ENCODE measurements at places on chromosomes 13 and 19.

- H3K4me3 ChIP-seq, result peak overlapping the region; percentile 24
- peaks cover 2% of the 10 kb centered on the region for H3K4me1 ChIP-seq
- no peak for DNase-seq
- H3K27me3 ChIP-seq, result peaks cover 40% of the 10 kb centered on the region
Observed at GRCh38 chr19:23075031-23075733, 41.6 kb upstream of the ZNF730 start.

DNA sequence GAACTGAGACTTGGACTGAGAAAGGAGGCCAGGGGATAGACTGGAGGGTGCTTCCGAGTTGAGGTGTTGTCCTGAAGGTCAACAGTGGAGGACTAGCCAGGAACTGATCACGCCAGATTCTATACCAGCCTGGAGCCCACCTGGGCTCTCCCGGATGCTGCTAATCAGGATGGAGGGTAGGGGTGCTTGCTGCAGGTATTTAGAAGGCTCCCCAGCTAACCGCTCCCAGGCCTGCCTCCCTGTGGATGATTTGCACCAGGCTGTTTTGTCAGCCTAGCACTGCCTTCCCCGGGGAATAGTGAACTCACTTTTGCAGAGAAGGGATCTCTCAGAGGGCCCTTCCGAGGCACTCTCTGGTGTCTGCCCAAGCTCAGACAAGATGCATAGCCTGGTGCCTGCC is 60.5 kb upstream of the KCTD15 start:
- H3K27me3 ChIP-seq, result peaks cover 8% of the 10 kb centered on the region
- no peak overlapping the region for H3K4me3 ChIP-seq
- DNase-seq, result no peak
- no peaks in the 10 kb centered on the region for H3K36me3 ChIP-seq
- H3K4me1 ChIP-seq, result no peaks in the 10 kb centered on the region

DNA sequence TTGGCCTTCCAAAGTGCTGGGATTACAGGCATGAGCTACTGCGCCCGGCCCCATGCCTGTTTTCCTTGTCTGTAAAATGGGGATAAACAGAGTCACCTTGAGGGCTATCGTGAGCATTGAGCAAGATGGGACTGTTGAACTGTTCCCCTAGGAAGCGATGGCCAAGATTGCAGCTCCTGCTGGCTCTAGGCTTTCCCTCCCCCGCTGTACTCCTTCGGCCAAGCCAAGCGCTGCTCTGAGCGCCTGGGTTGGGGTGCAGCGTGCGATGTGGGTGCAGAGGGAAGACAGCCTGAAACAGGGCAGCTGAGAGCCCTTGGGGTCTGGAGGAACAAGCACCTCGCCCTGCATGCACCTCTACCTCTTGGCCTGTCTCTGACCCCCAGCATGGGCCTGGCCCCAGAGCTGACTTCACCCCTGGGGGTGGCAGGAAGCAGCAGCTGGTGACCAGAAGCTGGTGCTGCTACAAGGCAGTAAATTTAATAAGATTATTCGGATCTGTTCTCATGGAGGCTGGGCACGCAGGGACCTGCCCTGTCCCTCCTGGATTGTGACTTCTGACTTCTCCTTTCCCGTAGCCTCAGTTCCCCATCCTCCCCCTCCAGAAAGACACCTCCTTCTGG is 5.3 kb downstream of the GNG8 start:
- no peak overlapping the region for H3K4me3 ChIP-seq
- H3K27ac ChIP-seq, result no peak overlapping the region
- H3K27me3 ChIP-seq, result no peaks in the 10 kb centered on the region
- no peak for DNase-seq
- peaks cover 30% of the 10 kb centered on the region for H3K4me1 ChIP-seq

DNA sequence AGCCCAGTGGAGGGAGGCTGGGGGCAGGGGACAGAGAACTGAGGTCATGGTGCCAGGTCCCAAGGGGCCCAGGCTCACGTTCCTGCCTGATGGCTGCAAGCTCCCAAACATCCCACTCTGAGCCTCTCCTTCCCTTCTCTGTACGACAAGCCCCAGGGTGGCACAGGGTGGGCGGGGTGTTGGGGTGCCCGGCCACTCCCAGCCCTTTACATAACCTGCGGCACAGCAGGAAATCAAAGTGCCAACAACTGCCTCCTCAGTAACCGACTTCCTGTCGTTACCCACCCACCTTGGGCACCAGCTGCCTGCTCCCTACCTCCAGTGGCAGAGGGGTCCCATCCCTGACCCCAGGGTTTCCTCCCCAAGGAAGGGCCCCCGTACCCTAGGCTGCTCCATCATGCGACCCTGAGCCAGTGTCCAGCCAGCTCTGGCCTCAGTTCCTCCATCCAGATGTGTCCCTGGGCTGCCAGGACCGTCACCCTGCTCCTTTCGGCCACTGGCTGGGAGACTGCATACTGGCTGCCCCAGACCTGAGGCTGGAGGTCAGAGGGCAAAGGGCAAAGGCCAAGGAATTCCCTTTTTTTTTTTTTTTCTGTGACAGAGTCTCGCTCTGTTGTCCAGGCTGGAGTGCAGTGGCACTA is 27.7 kb upstream of the NFIC start:
- no peaks in the 10 kb centered on the region for H3K27me3 ChIP-seq
- peaks cover 15% of the 10 kb centered on the region for H3K4me1 ChIP-seq
- no peak overlapping the region for H3K27ac ChIP-seq
- no peak overlapping the region for H3K4me3 ChIP-seq
- H3K36me3 ChIP-seq, result no peaks in the 10 kb centered on the region
- peak; percentile 66 for DNase-seq

GRCh38 chr13:79492918-79493594 is 12.1 kb downstream of the NDFIP2 start:
- H3K4me3 ChIP-seq, result peak overlapping the region; percentile 72
- H3K27ac ChIP-seq, result peak overlapping the region; percentile 92
- no peak for DNase-seq
- no peaks in the 10 kb centered on the region for H3K27me3 ChIP-seq
- peaks cover 89% of the 10 kb centered on the region for H3K4me1 ChIP-seq

DNA sequence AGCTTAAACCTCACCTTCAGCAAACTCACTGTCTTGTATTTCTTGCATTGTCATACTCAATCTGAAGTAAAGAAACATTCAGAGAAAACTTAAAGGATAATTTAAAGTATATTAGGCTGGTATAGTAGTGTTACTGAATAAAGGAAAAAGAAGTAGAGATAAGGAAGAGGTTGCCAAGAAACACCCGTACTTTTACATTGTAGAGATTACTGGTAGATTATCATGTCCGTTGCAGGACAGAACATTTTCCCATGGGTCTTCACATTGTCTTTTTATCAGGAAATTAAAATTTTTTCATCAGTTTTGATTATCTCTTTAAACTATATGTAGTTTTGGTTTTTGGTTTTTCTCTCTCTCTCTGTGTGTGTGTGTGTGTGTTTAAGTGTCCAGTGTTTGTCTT is 19.9 kb upstream of the GPR183 start:
- H3K4me3 ChIP-seq, result no peak overlapping the region
- H3K27ac ChIP-seq, result no peak overlapping the region
- H3K4me1 ChIP-seq, result peaks cover 60% of the 10 kb centered on the region
- H3K27me3 ChIP-seq, result no peaks in the 10 kb centered on the region
- peaks cover 28% of the 10 kb centered on the region for H3K36me3 ChIP-seq
- DNase-seq, result no peak

GRCh38 chr19:47511681-47512080 is 3.2 kb downstream of the NAPA start:
- H3K4me3 ChIP-seq, result no peak overlapping the region
- no peaks in the 10 kb centered on the region for H3K27me3 ChIP-seq
- H3K27ac ChIP-seq, result no peak overlapping the region
- H3K36me3 ChIP-seq, result peaks cover 1% of the 10 kb centered on the region

GRCh38 chr19:29277102-29277501 is 64.2 kb upstream of the UQCRFS1 start:
- H3K4me3 ChIP-seq, result no peak overlapping the region
- peaks cover 6% of the 10 kb centered on the region for H3K4me1 ChIP-seq
- H3K27ac ChIP-seq, result no peak overlapping the region
- peak; percentile 77 for DNase-seq

DNA sequence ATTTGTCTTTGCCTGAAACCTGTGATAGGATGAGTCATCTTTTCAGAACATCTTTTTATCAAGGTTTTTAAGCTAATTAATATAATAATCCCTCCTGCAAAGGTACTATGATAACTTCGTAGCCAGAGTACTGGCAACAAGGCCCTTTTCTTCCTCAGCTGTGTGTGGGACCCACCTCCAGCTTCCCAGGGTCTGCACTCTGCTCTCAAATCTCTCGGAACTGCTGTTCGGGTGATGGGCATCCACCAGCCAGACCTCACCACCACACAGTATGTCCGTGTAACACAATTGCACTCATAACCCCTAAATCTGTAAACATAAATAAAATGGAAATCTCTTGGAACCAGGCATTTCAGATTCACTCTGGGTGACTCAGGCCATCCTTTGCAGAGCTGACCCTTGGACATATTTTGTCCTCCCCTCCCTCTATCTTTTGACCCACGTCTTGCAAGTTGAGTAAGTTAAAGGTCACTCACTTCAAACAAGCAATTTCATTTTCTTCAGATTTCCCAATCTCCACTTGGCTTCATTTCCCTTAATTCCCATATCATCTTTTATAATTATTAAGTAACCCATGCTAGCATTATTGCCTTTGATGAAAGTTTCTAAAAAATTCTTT is 29.5 kb downstream of the COL4A1 start:
- DNase-seq, result no peak
- H3K4me1 ChIP-seq, result peaks cover 11% of the 10 kb centered on the region
- H3K36me3 ChIP-seq, result no peaks in the 10 kb centered on the region
- H3K4me3 ChIP-seq, result no peak overlapping the region
- peaks cover 13% of the 10 kb centered on the region for H3K27me3 ChIP-seq

GRCh38 chr13:22372261-22372660 is 701.4 kb downstream of the FGF9 start:
- H3K4me1 ChIP-seq, result no peaks in the 10 kb centered on the region
- H3K27ac ChIP-seq, result no peak overlapping the region
- no peak overlapping the region for H3K4me3 ChIP-seq
- peaks cover 6% of the 10 kb centered on the region for H3K36me3 ChIP-seq
- peaks cover 2% of the 10 kb centered on the region for H3K27me3 ChIP-seq

- H3K27me3 ChIP-seq, result no peaks in the 10 kb centered on the region
- peaks cover 13% of the 10 kb centered on the region for H3K36me3 ChIP-seq
- H3K4me1 ChIP-seq, result peaks cover 23% of the 10 kb centered on the region
- H3K4me3 ChIP-seq, result no peak overlapping the region
- DNase-seq, result no peak
Observed at GRCh38 chr13:75736173-75736572, 100.0 kb downstream of the LMO7 start.

GRCh38 chr19:8320564-8321066 is 560 bp downstream of the NDUFA7 start:
- H3K4me1 ChIP-seq, result peaks cover 30% of the 10 kb centered on the region
- peaks cover 29% of the 10 kb centered on the region for H3K36me3 ChIP-seq
- H3K27me3 ChIP-seq, result no peaks in the 10 kb centered on the region
- peak overlapping the region; percentile 100 for H3K4me3 ChIP-seq

DNA sequence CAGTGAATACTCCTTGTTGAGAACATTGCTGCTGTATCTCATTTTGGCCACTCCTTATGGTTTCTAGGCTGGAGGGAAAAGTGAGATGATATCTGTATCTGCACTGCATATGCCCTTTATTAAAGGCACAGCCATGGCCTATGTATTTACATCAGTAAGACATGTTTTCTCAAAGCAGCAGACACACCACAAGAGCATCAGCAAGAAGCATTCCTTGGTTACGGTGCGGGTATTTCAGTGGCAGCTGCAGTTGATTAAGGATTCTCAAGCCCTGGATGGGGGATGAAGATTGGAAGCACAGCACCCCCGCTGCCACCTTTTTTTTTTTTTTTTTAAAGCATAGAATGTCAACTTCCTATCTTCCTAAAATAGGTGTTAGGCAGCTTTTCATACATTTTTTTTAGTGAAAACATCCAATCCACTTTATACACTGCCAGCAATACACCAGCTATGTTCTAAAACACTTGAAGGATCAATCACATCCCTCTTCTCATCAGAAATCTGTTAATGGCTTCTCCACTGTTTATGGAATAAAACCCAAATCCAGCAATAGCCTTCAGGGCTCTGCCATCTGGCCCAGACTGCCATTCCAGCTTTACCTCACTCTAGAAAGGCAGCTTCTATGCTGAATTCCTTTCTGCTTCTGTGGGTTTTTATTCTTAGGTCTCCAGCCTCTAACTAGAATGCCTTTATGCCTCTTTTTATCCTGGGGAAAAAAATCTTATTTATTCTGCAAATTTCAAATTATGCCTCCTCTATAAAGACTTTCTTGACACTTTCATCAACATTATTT is 331.0 kb downstream of the DNAJC15 start:
- no peak overlapping the region for H3K27ac ChIP-seq
- no peak for DNase-seq
- peaks cover 2% of the 10 kb centered on the region for H3K27me3 ChIP-seq

- peaks cover 7% of the 10 kb centered on the region for H3K27me3 ChIP-seq
- no peak for DNase-seq
- no peaks in the 10 kb centered on the region for H3K4me1 ChIP-seq
- no peak overlapping the region for H3K27ac ChIP-seq
Observed at GRCh38 chr19:13339869-13340268, 166.4 kb downstream of the CACNA1A start.

DNA sequence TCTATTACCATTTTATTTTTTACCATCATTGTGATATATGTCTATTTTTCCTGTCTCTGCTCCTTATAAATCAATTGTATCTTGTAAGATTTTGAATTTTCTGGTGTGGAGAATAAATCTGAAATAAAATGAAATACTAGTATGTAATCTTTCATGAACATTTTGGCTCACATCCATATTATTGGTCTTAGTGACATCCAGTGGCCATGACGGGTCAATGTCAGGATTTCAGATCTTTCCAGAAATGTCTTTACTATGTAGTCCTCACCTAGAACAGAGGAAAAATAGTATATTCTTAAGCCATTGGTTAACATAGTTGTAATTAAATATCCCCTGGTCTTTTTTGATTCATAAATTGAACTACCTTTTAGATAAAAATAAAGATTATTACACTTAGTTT is 109.8 kb upstream of the GPC6 start:
- no peak overlapping the region for H3K27ac ChIP-seq
- no peak overlapping the region for H3K4me3 ChIP-seq
- no peak for DNase-seq
- no peaks in the 10 kb centered on the region for H3K27me3 ChIP-seq
- H3K36me3 ChIP-seq, result no peaks in the 10 kb centered on the region
- no peaks in the 10 kb centered on the region for H3K4me1 ChIP-seq

GRCh38 chr19:2625434-2625833 is 77.1 kb downstream of the GNG7 start:
- peaks cover 7% of the 10 kb centered on the region for H3K36me3 ChIP-seq
- no peak overlapping the region for H3K4me3 ChIP-seq
- peaks cover 61% of the 10 kb centered on the region for H3K4me1 ChIP-seq
- H3K27ac ChIP-seq, result no peak overlapping the region
- H3K27me3 ChIP-seq, result no peaks in the 10 kb centered on the region
- no peak for DNase-seq

GRCh38 chr19:13896227-13896626 is 9.7 kb downstream of the BRME1 start:
- DNase-seq, result no peak
- no peaks in the 10 kb centered on the region for H3K4me1 ChIP-seq
- no peak overlapping the region for H3K27ac ChIP-seq
- H3K4me3 ChIP-seq, result no peak overlapping the region
- no peaks in the 10 kb centered on the region for H3K27me3 ChIP-seq
- peaks cover 3% of the 10 kb centered on the region for H3K36me3 ChIP-seq

DNA sequence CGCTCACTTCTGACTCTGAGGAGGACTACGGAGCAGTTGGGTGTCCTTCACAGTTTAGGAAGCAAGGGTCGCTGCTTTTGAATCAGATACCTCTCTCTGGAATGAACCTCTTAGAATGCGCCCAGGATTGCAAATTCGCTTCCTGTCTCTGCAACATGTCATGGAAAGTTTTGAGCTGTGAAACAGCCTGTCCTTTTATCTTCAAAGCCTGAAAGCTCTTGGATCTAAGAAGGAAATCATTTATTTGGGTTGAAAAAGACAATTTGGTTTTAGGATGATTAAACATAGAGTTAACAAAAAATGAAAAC is 134.1 kb downstream of the KATNAL1 start:
- no peaks in the 10 kb centered on the region for H3K27me3 ChIP-seq
- no peak overlapping the region for H3K4me3 ChIP-seq
- peaks cover 32% of the 10 kb centered on the region for H3K4me1 ChIP-seq
- H3K27ac ChIP-seq, result no peak overlapping the region
- DNase-seq, result no peak
